ENCODE measurements at places on chromosomes 16 and 17. TPM values are rescaled to one million over a fixed set of nuclear protein-coding genes. Genes with fewer than 3 reads are reported as not detected.
A peak's percentile ranks its signal among the peaks of the same experiment; 100 is the strongest.

- no peak for DNase-seq
Measured at GRCh38 chr17:39719563-39720355, 10.6 kb downstream of the MIEN1 start.

DNA sequence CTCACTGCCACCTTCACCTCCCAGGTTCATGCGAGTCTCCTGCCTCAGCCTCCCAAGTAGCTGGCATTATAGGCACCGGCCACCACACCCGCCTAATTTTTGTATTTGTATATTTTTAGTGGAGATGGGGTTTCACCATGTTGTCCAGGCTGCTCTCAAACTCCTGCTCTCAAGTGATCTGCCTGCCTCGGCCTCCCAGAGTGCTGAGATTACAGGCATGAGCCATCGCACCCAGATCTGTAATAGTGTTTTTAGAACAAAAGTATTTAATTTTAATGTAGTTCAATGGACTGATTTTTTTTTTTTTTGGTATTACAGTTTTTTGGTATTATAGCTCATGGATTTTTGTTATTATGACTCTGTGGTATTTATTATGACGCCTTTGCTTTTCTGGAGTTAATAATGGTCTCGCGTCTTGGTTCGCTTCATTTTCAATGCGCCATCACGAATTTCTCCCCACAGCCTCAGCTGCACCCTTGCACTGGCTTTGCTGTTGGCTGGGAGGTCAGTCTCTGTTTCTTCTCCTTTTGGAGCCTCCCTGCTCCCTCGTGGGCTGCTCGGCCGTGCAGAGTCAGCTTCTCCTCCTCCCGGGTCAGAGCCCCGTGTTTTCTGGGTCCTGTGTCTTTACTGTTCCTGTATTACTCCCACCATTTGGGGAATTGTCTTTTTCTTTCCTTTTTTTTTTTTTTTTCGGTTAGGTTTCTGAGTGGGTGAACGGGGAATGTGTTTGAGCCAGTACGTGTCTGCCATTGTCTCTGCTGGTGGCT, 27.2 kb downstream of the BAIAP2 start:
- DNase-seq: no peak

- DNase-seq: no peak
Measured at GRCh38 chr16:1946495-1947368, 3.7 kb upstream of the MSRB1 start.

- no peak for DNase-seq
Measured at GRCh38 chr16:69520800-69521602, 44.8 kb upstream of the NFAT5 start.

DNA sequence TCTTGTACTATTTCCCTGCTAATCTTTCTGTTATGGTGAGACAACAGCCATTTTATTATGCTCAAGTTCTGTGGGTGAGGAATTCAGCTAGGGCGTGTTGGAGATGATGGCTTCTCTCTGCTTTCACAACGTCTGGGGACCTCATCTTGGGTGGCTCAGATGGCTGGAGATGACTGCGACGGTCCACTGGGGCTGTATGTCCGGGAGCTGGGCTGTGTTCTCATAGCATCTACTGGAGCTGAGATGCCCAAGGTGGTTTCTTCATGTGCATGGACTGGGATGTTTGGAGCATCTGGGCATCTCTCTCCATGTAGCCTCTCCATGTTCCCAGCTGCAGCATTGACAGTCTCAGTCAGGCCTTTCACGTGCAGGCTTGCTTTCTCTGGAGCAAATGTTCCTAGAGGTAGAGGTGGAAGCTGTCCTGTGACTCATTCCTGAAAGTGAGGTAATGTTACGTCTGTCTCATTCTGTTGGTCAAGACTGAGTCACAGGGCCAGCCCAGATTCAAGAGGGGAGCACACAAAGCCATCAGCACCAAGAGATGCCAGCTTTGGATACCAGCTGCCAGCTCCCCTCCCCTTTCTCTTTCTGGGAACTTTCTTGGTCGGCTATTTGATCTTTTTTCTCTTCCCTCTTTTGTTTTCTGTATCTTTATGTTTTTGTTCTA, 96.2 kb downstream of the RAP1GAP2 start:
- DNase-seq: no peak

- DNase-seq: no peak
Measured at GRCh38 chr17:73098919-73099318, 6.4 kb upstream of the SLC39A11 start.

GRCh38 chr16:14602443-14602963, 27.6 kb downstream of the PARN start:
- DNase-seq: no peak

DNA sequence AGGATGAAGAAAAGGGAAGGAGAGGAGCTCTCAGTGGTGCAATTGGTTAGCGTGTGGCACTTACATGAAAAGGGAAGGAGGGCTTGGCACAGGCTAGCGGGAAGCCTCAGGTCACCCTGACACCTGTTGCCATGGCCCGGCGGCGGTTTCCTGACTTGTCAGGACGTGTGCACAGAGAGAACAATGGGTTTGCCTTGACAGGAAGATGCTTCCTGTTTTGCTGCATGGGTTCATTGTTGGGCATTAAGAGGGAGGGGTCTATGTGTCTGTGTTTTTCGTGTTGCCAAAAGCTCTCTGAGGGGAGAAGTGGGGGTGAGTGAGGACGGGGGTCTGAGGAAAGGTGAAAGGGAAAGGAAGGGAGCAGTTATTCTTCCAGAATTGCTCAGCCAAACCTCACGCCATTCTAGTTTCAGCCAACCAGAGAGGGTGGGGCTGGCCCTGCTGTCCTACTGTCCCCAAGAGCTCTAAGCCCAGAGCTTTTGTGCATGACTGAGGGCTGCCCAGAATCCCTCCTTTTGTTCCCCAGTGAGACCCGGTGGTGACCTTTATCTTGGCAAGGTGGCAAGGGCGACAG, 17.1 kb upstream of the CCR7 start:
- DNase-seq: no peak

GRCh38 chr17:64974750-64975317, 55.6 kb upstream of the LRRC37A3 start:
- no peak for DNase-seq

GRCh38 chr17:50180111-50180510, 14.3 kb downstream of the SGCA start:
- no peak for DNase-seq

DNA sequence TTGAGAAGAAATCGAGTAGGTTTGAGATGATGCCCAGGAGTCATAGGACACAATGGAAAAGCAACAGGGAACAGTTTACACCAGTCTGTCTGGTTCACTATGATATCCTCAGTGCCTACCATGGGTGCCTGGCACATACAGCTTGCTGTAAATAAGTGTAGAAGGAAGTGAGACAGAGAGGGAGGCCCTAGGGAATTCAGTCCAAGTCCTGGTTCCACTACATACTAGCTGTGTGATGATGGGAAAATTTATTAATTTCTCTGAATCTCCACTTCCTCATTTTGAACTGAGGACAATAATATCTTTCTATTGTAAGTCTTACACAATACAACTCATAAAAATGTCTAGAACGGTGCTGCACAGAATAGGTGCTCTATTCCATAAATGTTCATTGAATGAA, 53.3 kb upstream of the LYRM9 start:
- no peak for DNase-seq

- no peak for DNase-seq
Measured at GRCh38 chr17:62692721-62693431, 65.4 kb downstream of the MRC2 start.

- no peak for DNase-seq
Measured at GRCh38 chr16:65284626-65285025, 162.8 kb upstream of the CDH11 start.

DNA sequence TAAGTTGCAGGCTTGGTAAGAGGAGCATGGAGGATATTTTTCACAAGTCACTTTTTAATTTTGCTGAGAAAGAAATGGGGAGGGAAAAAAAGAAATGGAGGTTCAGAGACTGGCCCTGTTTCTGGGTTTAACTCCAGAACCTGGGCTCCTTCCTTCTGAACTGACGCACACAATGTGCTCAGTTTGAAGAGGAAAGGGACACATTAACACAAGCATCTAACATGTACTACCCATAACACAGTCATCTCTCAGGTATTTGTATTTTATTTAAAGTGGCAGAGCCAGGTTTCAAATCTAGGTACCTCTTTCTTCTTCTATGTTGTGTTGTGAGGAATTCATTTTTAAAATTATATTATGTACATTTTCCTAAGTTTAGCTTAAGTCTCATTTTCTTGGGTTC, 5.3 kb upstream of the TMEM100 start:
- no peak for DNase-seq

- no peak for DNase-seq
Measured at GRCh38 chr17:39894681-39895376, 23.6 kb downstream of the GSDMB start.

GRCh38 chr17:82444941-82445521, 5.5 kb downstream of the CYBC1 start:
- DNase-seq: no peak

GRCh38 chr17:15456496-15456895, 10.9 kb downstream of the CDRT4 start:
- no peak for DNase-seq

- DNase-seq: no peak
Measured at GRCh38 chr16:11642765-11643116, 25.5 kb upstream of the SNN start.

GRCh38 chr17:71446645-71447437, 674.0 kb upstream of the SOX9 start:
- no peak for DNase-seq

DNA sequence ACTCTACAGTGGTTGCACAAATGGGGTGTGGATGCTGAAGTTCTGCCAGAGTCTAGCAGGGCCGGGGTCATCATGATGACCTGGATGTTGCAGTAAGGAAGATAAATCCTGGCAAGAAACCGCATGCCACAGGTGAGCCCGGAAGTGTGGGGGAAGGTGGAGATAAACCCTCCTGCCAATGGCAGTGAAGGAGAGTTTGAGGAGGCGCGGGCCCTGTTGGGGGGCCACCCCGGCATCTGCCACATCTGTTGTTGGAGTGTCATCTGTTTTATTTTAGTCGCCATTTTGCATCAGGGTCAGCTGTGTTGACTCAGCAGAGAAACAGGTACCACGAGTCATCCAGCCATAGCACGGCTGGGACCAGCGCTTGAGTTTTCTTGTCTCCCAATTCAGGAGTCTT, 173.8 kb upstream of the CHMP6 start:
- DNase-seq: no peak

DNA sequence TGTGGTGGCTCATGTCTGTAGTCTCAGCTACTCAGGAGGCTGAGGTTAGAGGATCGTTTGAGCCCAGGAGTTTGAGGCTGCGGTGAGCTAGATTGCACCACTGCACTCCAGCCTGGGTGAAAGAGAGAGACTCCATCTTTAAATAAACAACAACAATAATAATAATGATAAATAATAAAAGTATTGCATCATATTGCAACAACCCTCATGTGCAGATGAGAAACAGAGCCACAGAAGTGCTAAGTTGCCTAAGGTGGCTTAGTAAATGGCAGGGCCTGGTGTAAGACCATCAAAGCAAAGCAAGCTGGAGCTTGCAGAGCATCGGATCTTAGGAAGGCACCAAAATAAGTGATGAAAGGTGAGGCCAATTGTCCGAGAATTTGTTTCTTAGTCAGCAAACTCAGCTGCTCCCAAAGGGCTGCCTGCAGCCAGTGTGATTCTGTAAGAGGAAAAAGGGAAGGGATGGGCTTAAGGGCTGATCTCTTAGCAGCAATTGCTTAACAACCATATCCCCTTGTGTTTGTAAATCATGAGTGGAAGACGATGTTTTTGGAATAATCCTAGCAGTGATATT, 45.3 kb upstream of the HS3ST3A1 start:
- no peak for DNase-seq

- DNase-seq: peak; percentile 75
Measured at GRCh38 chr17:7436556-7437368, 1.5 kb downstream of the TMEM102 start.

- no peak for DNase-seq
Measured at GRCh38 chr16:1771864-1772361, 570 bp upstream of the NME3 start.

GRCh38 chr17:82278786-82279391, 5.4 kb upstream of the CSNK1D start:
- no peak for DNase-seq

DNA sequence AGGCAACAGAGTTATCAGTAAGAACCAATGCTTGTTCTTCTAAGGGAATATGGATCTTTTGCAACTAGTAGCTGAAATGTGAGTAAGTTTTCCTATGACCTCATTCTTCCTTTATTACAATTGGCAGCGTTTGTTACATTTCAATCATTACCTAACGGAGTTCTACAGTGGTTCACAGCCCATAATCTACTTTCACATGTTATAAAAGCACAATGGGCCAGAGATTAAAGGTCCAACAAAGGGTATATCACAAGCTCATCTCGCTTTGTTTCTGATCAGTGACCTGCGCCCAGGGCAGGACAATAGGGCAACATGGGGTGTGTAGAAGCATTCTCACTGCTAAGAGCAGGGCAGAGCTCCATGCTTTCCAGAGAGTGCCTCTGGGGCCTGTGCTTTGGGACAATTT, 279.9 kb upstream of the DYNLRB2 start:
- DNase-seq: no peak

GRCh38 chr17:40671282-40671681, 6.3 kb upstream of the KRT222 start:
- no peak for DNase-seq

- DNase-seq: no peak
Measured at GRCh38 chr17:57288773-57289121, 32.4 kb downstream of the MSI2 start.

DNA sequence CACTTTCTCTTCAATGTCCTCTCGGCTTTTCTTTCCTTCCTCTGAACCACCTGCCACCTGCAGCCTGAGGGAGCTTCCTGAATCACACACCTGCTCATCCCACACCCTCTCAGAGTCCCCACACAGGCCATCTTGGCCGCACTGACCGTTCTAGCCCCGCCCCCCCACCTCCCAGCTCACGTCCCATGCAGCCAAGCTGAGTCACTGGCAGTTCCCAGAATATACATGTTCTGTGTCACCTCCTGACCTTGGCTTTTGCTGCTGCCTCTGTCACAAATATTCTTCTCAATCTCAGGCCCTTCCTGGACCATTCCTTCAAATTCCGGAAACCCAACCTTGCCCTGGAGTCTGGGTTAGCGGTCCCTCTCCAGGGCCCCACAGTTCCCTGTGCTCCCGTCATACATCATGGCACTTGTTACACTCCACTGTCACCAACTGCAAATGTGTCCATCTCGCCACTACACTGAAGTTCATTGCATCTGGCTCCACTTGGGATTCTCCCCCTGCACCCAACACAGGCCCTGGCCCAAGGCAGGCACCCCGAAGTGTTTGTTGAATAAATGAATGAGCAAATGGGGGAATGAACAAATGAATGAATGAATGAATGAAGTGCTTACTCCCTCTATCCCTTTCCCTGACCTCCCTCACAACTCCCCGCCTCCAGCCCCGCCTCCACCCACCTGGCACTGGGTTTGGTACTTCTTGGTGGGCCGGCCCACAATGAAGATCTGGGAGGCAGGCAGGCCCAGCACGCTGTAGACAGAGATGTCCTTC, 12.8 kb downstream of the PIMREG start:
- no peak for DNase-seq

ZNF652 gene
- total RNA-seq: 66.0 TPM

BICDL2 gene
- total RNA-seq: 5.1 TPM

TMIGD1 gene
- total RNA-seq: not detected

CRYBA1 gene
- not detected for total RNA-seq

CDRT4 gene
- total RNA-seq: 34.1 TPM

CA10 gene
- total RNA-seq: 0.29 TPM

STAT5A gene
- 11.2 TPM for total RNA-seq

PRAC1 gene
- total RNA-seq: 14.0 TPM

CARD14 gene
- total RNA-seq: 5.4 TPM

MYH1 gene
- total RNA-seq: not detected

KRTAP1-4 gene
- total RNA-seq: not detected

All from mesothelial cell of epicardium (in vitro differentiated cells).